ENCODE measurements at places on chromosomes 1 and 21. TPM values are rescaled to one million over a fixed set of nuclear protein-coding genes. Genes with fewer than 3 reads are reported as not detected.
A peak's percentile ranks its signal among the peaks of the same experiment; 100 is the strongest.

DNA sequence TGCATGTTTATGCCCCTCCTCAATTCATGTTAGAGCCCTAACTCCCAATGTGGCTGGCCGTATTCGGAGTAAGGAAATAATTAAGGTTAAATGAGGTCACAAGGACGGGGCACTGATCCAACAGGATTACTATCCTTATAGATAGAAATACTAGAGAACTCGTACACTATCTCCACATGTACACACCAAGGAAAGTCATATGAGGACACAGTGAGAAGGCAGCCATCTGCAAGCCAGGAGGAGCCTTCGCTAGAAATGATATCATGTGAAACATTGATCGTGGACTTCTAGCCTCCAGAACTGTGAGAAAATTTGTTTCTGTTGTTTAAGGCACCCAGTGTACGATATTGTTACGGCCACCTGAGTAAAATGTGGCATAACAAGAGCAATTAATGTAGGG, 79.7 kb downstream of the FAF1 start:
- DNase-seq: no peak
- no peak overlapping the region for H3K27ac ChIP-seq
- no peaks in the 10 kb centered on the region for H3K36me3 ChIP-seq
- H3K4me3 ChIP-seq: no peak overlapping the region
- H3K27me3 ChIP-seq: no peaks in the 10 kb centered on the region

The CFHR2 gene
- total RNA-seq: not detected

DNA sequence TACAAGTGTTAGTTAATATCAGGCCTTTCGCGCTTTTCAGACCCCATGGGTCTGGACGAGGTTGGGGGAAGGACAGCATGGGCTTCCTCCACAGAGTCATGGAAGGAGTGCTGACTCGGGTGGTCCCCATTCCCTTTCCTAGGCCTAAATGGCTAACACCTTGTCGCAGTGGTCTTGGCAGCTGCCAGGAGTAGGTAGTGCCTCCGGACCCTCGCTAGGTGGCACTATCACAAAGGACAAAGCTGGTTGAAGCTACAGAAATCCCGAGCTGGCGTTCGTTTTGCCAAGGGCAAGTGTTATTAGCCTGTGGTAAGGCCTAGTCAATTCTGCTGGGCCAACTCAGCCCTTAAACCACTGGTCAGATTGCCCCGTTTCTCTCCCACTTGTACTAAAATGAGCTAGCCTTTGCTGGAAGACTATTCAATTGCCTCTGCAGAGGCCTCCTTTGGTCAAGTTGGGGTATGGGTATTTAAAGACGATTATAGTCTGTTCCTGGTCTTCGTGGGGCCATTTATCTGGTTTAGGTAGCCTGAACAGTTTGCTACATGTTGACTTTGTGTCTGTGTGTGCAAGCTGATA, 1.1 kb upstream of the UBE2Q1 start:
- peak; percentile 85 for DNase-seq
- peaks cover 9% of the 10 kb centered on the region for H3K4me1 ChIP-seq
- H3K4me3 ChIP-seq: peak overlapping the region; percentile 91
- H3K36me3 ChIP-seq: peaks cover 3% of the 10 kb centered on the region
- peak overlapping the region; percentile 83 for H3K27ac ChIP-seq

DNA sequence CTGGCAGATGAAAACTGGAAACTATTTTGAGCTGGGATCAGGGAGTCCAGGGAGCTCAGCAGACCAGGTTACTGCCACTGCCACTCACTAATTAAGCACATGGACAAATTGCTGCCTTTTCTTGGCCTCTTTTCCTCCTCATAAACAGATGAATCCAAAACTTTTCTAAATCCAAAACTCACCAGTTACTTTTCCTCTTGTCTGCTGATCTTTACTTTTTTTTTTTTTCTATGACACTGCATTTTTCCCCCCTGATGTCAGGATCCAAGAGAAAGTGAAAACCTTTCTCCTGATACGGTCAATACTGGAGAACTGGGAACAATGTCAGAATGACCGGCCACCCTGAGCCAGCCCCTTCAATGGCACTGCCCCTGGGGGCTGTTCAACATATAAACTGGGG, 405.8 kb downstream of the DUSP10 start:
- no peak overlapping the region for H3K4me3 ChIP-seq
- H3K27me3 ChIP-seq: no peaks in the 10 kb centered on the region
- H3K4me1 ChIP-seq: no peaks in the 10 kb centered on the region
- H3K36me3 ChIP-seq: no peaks in the 10 kb centered on the region
- H3K27ac ChIP-seq: peak overlapping the region; percentile 83

- H3K27me3 ChIP-seq: no peaks in the 10 kb centered on the region
- no peak overlapping the region for H3K4me3 ChIP-seq
- no peak overlapping the region for H3K27ac ChIP-seq
- DNase-seq: no peak
- H3K36me3 ChIP-seq: no peaks in the 10 kb centered on the region
These were observed 4.3 kb downstream of the MGST3 start for GRCh38 chr1:165635329-165635728.

- no peaks in the 10 kb centered on the region for H3K4me1 ChIP-seq
- H3K27me3 ChIP-seq: no peaks in the 10 kb centered on the region
- no peak overlapping the region for H3K27ac ChIP-seq
- no peak overlapping the region for H3K4me3 ChIP-seq
- no peak for DNase-seq
These were observed 701.7 kb downstream of the RWDD3 start for GRCh38 chr1:95935719-95936118.

DNA sequence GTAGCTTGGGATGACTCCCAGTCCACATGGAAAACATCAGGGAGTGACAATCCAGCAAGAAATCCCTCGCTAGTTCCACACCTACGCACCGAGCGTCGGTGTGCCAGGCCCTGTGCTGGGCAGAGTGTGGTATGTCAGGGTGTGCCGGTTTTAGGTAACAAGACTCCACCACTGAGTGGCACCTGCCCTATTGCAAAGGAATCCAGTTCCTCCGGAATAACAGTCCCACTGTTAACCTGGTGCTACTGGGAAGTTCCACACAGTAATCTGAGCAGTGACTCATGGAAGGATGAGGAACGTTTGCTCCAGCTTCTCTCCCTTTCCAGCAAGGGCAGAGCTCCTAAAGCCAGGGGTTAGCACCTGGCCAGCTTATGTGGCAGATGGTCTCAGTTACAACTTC, 14.3 kb downstream of the RNF207 start:
- H3K36me3 ChIP-seq: no peaks in the 10 kb centered on the region
- no peak overlapping the region for H3K4me3 ChIP-seq
- DNase-seq: no peak
- H3K4me1 ChIP-seq: no peaks in the 10 kb centered on the region
- no peak overlapping the region for H3K27ac ChIP-seq

Data from breast epithelium (tissue), 4 donors.